ENCODE measurements at places on chromosomes 16 and 17.

- DNase-seq = no peak
Measured at GRCh38 chr16:11797957-11798299, 870 bp upstream of the ZC3H7A start.

DNA sequence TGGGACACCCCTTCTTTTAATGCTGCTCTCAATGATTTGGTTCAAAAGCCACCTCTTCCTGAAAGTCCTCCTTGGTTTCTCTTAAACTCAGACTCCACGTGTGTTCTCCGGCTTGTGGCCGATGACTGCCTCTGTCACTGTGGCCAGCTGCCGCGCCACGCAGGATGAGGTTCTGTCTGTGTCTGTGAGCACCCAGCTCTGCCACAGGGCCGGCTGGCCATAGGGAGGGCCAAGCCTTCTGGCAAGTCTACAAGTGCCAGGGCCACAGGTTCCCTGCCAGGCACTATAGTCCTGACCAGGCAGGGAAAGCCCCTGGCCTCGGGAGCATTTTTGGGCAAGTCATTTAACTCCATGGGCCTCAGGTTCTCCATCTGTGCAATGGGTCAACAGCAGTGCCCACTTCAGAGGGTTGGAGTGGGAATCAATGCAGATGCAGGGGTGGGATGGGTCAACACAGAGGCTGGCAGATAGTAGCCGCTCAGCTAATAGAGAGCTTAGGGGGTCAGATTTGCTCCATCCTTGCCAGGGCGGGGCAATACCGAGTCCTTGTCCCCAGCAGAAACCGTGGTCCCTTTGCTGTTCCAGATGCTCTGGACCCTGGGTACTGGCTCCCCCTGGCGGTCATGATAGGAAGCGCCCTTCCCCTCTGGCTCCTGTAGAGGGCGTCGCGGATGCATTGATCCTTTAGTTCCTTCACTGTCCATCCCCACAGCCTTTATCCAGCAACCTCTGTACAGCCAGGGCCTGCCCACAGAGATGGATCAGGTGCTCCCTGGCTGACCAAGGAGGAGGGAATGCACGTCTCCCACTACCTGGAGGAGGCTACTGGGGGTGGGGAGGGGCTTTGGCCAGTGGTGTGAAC lies 19.3 kb upstream of the ADGRG3 start:
- DNase-seq = peak; percentile 47

- DNase-seq = no peak
Measured at GRCh38 chr17:38443356-38444031, 15.2 kb downstream of the ARHGAP23 start.

- no peak for DNase-seq
Measured at GRCh38 chr17:6110592-6110991, 40.4 kb downstream of the WSCD1 start.

DNA sequence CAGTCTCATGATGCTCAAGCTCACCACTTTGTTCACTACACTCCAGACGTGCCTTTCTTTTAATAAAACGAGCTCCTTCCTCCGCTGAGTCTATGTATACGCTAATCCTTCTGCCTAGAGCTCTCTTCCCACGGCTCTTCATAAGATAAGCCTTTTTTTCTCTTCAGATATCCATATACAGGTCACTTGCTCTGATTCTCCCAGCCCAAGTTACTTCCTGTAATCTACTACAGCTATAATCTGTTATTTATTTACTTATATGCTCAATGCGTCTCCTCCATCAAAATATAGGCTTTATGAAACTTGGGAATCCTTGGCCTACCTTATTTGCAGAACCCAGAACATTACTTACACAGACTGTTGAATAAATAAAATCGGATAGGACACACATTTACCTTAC lies 17.4 kb downstream of the C16orf87 start:
- no peak for DNase-seq

DNA sequence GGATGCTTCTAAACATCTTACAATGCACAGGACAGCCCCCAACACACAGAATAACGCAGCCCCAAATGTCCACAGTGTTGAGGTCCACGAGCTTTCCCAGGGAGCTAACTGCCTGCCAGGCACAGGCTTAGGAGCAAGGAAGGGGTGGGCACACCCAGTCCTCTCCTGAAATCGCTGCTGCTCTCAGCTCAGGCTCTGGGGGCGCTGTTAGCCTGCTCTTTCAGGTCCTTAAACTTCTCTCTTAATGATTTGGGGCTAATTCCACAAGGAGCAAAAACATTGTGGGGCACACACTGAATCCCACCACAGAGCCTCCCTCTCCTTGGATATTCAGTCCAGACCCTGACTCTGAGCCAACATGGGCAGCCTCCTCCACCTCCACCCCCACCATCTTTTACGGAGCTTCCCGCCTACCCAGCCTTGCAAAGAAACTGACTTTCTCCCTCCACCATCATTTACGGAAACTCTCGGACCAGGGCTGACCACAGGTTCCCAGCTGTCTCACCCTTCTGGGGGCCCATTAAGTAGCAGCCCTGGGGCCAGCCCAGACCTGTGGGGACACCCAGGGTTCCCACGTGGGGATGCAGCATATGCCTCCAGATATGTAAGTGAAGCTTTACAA lies 1.1 kb downstream of the CD300H start:
- peak; percentile 50 for DNase-seq

DNA sequence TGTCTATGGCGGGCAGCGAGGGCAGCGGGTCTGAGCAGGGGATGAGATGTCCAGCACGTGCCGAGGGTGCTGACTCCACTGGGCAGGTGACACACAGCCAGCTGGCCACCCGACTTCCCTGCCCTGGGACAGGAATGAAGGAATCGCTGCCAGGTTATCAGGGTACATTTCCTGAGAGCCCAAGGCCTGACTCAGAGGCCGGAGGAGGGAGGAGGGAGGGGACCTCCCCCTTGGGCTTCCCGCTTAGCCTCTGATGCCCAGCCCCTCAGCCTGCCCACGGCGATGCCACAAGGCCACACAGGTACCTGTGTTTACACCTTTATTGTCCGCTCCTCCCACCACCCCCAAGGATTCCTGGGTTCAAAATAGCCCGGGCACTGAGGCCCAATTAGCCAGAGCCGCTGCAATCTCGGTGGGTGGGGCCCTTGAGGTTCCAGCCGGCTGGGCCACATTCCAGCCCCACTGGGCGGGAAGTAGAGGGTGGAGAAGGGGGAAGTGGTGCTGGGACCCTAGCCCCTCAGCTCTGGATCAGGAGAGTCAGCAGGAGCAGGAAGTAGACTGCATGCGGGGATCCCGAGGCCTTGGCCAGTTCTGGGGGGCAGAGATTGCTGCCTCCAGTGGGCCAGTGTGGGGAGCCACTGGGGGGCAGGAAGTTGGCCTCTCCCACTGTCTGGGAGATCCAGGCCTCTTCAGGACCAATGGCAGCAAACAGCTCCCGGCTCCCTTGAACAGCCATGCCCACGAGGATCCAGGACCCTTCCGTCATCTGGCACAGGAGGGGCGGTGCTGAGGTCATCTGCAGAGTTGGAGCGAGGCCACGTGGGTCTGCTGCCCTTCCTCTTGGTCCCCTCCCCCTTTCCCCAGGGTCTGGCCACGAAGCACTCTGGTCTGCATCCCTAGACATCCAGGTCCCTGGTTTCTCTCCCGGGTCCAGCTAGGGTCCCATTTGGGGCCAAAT lies 3.4 kb upstream of the PRSS8 start:
- no peak for DNase-seq

- no peak for DNase-seq
Measured at GRCh38 chr17:48515925-48516900, 14.6 kb downstream of the HOXB1 start.

- DNase-seq = no peak
Measured at GRCh38 chr17:51510940-51511339, 250.6 kb downstream of the UTP18 start.

- DNase-seq = no peak
Measured at GRCh38 chr16:83954577-83955016, 1.6 kb downstream of the OSGIN1 start.

DNA sequence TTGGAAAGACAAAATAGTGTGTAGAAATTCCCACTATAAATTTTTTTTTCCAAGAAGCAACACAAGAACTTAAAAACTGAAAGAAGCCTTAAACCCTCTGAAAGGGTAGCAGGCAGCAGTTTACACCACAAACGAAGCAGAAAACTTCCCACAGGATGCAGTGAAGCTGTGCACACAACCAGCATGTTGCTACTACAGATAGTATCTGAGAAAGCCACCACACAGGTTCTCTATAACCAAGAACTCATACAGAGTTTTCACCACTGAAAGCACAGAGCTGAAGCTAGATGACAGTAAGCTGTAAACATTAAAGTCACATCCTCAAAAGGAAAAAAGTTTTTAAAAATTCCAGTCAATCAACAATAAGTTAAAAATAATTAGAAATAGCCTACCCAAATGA lies 333.6 kb upstream of the MON1B start:
- DNase-seq = no peak

GRCh38 chr16:57865746-57866528 lies 63.6 kb upstream of the KIFC3 start:
- DNase-seq = no peak

DNA sequence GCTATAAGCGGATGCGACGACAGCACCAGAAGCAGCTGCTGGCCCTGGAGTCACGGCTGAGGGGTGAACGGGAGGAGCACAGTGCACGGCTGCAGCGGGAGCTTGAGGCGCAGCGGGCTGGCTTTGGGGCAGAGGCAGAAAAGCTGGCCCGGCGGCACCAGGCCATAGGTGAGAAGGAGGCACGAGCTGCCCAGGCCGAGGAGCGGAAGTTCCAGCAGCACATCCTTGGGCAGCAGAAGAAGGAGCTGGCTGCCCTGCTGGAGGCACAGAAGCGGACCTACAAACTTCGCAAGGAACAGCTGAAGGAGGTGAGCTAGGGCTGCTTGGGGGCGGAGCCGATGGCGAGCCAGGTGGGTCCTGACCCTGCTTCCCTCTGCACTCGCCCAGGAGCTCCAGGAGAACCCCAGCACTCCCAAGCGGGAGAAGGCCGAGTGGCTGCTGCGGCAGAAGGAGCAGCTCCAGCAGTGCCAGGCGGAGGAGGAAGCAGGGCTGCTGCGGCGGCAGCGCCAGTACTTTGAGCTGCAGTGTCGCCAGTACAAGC lies 10.1 kb downstream of the HIRIP3 start:
- no peak for DNase-seq

GRCh38 chr17:83118071-83118841 lies 38.8 kb downstream of the METRNL start:
- no peak for DNase-seq

DNA sequence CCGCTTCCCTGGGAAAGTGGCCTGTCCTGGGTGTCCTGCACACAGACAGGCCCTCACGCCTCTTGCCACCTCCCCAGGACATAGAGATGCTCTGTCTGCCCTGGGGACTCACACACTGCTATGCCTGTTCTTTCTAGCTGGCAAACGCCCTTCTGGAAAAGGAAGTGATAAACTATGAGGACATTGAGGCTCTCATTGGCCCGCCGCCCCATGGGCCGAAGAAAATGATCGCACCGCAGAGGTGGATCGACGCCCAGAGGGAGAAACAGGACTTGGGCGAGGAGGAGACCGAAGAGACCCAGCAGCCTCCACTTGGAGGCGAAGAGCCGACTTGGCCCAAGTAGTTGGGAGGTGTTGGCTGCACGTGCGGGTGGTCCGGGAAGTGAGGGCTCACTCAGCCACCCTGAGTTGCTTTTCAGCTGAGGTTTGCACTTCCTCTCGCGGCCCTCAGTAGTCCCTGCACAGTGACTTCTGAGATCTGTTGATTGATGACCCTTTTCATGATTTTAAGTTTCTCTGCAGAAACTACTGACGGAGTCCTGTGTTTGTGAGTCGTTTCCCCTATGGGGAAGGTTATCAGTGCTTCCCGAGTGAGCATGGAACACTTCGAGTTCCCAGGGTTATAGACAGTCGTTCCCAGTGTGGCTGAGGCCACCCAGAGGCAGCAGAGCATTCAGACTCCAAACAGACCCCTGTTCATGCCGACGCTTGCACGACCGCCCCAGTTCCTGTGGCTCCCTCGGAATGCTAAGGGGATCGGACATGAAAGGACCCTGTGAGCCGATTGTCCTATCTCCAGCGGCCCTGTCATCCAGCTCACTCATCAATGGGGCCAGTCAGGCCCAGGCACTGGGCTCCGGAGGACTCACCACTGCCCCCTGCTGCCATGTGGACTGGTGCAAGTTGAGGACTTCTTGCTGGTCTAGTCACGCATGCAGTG lies 3.5 kb upstream of the RPL13 start:
- peak; percentile 61 for DNase-seq
